Neural crest cell (in vitro differentiated cells): ENCODE measurements at places on chromosomes 6 and 20. TPM values are rescaled to one million over a fixed set of nuclear protein-coding genes. Genes with fewer than 3 reads are reported as not detected.

Gene OR2J3
- not detected in 2 replicates for total RNA-seq

Gene GRM1
- total RNA-seq, result 0.20 and 0.63 TPM in 2 replicates

Gene IL20RA
- total RNA-seq, result not detected in 2 replicates

Gene RRBP1
- total RNA-seq, result 46.7 and 50.9 TPM in 2 replicates

Gene SLC12A5
- 9.6 and 10.0 TPM in 2 replicates for total RNA-seq

Gene GINS1
- 53.9 and 56.5 TPM in 2 replicates for total RNA-seq

Gene BAG2
- 3.2 and 3.3 TPM in 2 replicates for total RNA-seq

Gene CRIP3
- 2.0 and 2.6 TPM in 2 replicates for total RNA-seq

Gene GGT7
- total RNA-seq, result 64.1 and 67.7 TPM in 2 replicates

Gene PTPRA
- total RNA-seq, result 86.5 and 88.7 TPM in 2 replicates

Gene OXT
- not detected in 2 replicates for total RNA-seq

Gene SLC35F1
- total RNA-seq, result 41.4 and 43.1 TPM in 2 replicates

Gene WFDC13
- not detected in 2 replicates for total RNA-seq

Gene ADIG
- total RNA-seq, result not detected in 2 replicates

Gene HEY2
- total RNA-seq, result 10.8 and 11.6 TPM in 2 replicates

Gene SAMD5
- total RNA-seq, result 1.5 and 1.6 TPM in 2 replicates

Gene VWA7
- total RNA-seq, result 2.0 and 2.7 TPM in 2 replicates

Gene SLC32A1
- total RNA-seq, result 0.09 and 0.16 TPM in 2 replicates

Gene SLC2A10
- 11.3 and 12.7 TPM in 2 replicates for total RNA-seq

Gene MYB
- 6.8 and 8.1 TPM in 2 replicates for total RNA-seq

Gene MRS2
- 38.4 and 39.5 TPM in 2 replicates for total RNA-seq

Gene HLA-DPA1
- 1.8 and 3.4 TPM in 2 replicates for total RNA-seq

Gene STMND1
- not detected in 2 replicates for total RNA-seq

Gene SLC17A3
- total RNA-seq, result not detected in 2 replicates

Gene WFDC5
- not detected in 2 replicates for total RNA-seq

Gene ZNF311
- total RNA-seq, result 1.2 and 1.3 TPM in 2 replicates

Gene CDC5L
- 36.2 and 39.0 TPM in 2 replicates for total RNA-seq

Gene GFOD1
- 2.2 TPM in 2 replicates for total RNA-seq
